ENCODE measurements at places on chromosomes 5 and 9.

DNA sequence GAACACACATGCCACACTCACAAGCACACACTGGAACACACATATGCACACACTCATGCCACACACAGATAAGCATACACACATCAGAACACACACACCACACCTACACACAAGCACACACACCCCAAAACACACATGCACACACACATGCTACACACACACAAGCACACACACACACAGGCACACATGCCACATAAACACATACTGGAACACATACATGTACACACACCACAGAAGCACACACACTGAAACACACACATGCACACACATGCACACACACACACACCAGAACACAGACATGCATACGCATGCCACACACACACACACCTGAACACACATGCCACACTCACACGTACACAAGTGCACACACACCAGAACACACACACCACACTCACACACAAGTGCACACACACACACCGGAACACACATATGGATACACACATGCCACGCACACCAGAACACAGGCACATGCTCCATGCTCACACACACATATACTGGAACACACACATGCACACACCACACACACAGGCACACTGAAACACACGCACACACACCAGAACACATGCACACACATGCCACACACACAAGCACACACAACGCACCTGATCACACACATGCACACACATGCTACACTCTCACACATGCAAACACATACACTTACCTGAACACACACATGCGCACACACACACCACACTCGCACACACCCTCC lies 78.0 kb upstream of the IRX4 start:
- DNase-seq = no peak

- no peak for DNase-seq
Observed at GRCh38 chr9:123344192-123344949, 11.6 kb upstream of the CRB2 start.

GRCh38 chr9:28926306-28926705 lies 1353.0 kb upstream of the C9orf72 start:
- DNase-seq = no peak

GRCh38 chr5:27010646-27011045 lies 27.7 kb downstream of the CDH9 start:
- no peak for DNase-seq

- DNase-seq = no peak
Observed at GRCh38 chr9:91534374-91534773, 110.7 kb upstream of the NFIL3 start.

DNA sequence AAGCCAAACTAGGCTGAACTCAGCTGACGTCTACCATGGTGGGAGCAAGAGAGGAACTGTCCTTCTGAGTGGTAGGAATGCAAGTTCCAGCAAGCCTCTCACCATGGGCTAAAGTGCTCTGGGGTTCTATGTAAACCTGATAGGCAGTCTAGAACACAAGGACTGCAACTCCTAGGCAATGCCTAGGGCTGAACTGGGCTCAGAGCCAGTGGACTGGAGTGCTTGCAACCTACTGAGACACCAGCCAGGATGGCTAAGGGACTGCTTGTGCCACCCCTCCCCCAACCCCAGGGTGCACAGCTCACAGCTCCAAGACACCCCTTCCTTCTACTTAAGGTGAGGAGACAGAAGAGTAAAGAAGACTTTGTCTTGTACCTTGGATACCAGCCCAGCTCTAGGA lies 12.1 kb upstream of the RCL1 start:
- no peak for DNase-seq

DNA sequence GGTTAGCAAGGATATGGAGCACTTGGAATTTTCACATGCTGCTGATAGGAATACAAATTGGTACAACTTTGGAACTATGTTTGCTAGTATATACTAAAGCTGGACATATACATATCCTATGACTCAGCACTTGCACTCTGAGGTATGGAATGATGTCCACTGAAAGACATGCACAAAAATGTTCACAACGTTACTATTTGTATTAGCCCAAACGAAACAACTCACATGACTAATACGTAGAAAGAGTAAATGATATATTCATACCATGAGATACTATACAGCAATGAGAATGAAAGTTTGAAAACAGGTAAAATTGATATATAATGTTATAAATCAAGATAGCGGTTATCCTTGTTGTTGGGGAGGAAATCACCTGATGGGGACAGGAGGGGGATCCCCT lies 45.5 kb upstream of the CDC42SE2 start:
- no peak for DNase-seq

- no peak for DNase-seq
Observed at GRCh38 chr5:119478781-119479180, 26.5 kb downstream of the HSD17B4 start.

- DNase-seq = no peak
Observed at GRCh38 chr5:87404359-87404758, 8.4 kb downstream of the CCNH start.

GRCh38 chr5:156871212-156871611 lies 21.1 kb downstream of the PPP1R2B start:
- no peak for DNase-seq

DNA sequence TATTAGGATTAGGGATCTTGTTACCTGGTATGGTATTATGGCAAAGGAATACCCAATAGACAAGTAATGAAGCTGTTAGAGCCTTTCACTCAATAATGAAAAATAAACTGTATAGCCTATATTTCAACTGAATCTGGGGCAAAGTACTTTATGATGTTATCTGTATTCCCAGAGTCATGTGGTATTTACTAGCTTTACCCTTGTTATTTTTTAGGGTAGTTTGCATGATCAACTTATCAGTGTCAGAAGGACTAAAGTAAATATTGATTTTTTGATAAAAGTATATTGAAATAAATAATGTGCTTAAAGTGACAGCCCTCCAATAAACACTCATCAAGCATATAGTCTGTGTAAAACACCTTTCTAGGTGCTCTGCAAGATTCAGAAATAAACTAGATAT lies 64.6 kb downstream of the MAN2A1 start:
- DNase-seq = no peak

Measured in femur (tissue), 1 donor.